ENCODE measurements at places on chromosomes 7 and 10. TPM values are rescaled to one million over a fixed set of nuclear protein-coding genes. Genes with fewer than 3 reads are reported as not detected.

- no peak for DNase-seq
Measured at GRCh38 chr7:81294897-81295515, 376.2 kb upstream of the SEMA3C start.

Gene PTN
- 83.7 TPM for total RNA-seq

Gene GPR85
- 2.7 TPM for total RNA-seq

GRCh38 chr10:28254290-28254985, 48.4 kb downstream of the MPP7 start:
- DNase-seq: peak; percentile 14

GRCh38 chr7:98170966-98171365, 40.3 kb upstream of the BHLHA15 start:
- DNase-seq: no peak

GRCh38 chr10:85598646-85599045, 767.9 kb downstream of the GRID1 start:
- no peak for DNase-seq

Gene CACNB2
- total RNA-seq: 0.62 TPM

DNA sequence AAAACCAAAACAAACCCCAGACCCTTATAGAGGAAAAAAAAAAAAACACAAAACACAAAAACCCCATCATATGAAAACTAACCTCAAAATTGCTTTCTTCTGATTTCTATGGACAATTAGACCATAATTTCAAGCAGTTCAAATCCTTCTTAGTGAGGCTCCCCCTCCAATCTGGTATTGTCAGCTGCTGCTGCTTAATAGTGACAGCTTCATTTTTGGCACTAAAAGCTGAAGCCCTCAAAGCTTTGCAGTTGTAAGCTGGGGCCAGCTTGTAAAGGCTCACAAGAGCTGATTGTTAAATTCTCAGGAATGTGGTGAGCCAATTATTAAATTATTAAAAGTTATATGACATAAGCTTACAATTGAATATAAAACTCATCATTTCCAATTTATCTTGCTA, 21.9 kb downstream of the ATXN7L1 start:
- no peak for DNase-seq

GRCh38 chr10:62540389-62540788, 166.2 kb downstream of the ZNF365 start:
- no peak for DNase-seq

- DNase-seq: no peak
Measured at GRCh38 chr10:34670081-34670480, 145.0 kb downstream of the PARD3 start.

Gene DNAAF5
- total RNA-seq: 51.0 TPM

DNA sequence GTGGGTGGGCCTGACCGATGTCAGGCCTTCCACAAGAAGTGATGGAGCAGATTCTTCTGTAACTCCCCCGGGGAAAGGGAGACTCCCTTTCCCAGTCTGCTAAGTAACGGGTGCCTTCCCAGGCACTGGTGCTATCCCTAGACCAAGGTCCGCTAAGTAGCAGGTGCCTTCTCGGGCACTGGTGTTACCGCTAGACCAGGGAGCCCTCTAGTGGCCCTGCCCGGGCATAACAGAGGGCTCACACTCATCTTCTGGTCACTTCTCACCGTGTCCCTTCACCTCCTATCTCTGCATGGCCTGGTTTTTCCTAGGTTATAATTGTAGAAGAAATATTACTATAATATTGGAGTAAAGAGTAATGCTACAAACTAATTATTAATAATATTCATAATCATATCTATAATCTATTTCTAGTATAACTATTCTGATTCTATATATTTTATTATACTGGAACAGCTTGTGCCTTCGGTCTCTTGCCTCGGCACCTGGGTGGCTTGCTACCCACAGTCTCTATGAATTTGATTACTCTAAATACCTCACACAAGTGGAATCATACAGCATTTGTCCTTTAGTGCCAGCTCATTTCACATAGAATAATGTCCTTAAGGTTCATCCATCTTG, 1378.7 kb downstream of the XPNPEP1 start:
- peak; percentile 35 for DNase-seq

Gene CDC14C
- 0.06 TPM for total RNA-seq

- DNase-seq: no peak
Measured at GRCh38 chr7:44145969-44146911, 5.1 kb upstream of the MYL7 start.

DNA sequence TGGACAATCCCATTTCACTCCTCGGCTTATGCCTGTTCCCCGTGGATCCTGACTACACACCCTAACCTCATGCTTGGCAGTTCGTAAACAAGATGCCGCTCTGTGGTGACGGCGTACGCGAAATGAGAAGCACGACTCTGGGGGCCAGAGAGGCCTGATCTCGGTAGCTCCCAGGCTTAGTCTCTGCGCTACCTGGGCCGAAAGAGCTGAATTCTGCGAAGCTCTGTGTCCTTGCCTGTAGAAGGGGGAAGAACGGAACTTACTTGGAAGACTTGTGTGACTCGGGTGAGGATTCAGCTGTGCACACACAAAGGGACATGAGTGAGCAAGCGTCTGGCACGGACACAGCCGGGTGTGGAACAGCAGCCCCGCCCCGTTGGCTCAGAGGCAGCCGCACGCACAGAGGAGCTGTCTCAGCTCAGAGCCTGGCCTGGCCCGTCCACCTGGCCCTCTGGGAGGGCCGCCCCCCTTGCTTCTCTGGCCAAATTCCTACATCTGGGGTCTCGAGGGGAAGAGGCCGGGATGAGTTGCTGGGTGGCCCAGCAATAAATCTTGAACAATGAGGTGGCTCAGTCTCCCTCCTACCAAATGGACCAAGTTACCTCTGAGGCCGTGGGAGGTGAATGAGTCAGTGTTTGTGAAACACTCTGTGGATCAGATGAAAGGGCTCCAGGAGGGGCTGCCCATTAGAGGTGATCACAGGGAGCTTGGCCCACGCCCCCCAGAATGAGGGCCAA, 83.8 kb downstream of the PDGFA start:
- no peak for DNase-seq

GRCh38 chr10:36888925-36889573, 236.3 kb upstream of the ANKRD30A start:
- DNase-seq: peak; percentile 63

DNA sequence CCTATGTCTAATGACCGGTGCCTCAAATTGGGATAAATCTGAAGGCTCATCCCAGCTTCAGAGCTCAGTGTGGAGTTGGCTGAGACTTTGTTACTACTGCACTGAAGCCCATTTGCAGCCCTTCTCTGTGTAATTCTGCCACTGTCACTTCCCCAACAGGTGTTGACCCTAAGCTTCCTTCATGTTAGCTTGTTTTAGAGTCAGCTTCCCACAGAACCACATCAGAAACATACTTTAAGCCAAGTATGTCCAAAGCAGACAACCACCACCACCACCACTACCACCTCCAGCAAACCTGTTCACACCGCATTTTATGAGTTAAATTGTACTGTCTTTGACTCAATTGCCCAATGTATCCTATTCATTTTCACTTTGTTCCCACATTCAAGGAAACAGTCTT, 25.2 kb upstream of the GNAT3 start:
- no peak for DNase-seq

Gene SFXN3
- 35.8 TPM for total RNA-seq

Gene PON1
- not detected for total RNA-seq

DNA sequence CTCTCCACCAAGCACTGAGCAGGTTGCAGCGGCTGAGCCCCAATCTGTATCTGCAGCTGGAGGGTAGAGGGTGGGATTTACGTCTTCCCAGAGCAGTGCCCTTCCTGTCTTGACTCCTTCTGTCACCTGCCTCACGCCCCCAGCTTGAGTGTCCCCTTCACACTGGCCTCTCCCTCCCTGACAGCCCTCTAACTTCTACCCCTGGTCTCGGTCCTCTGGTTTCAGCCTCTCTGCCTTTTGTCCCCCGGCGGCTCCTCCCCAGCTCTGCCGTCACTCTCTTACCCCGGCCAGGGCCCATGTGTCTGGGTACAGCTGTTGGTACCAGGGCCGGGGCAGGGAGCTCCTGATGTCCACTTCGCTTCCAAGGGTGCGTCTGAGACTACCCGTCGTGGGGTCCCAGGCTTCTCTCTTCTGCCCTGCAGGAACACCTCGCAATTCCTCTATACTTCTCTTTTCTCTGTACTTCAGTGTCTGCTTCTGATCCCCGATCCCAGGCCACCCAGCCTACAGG, 654 bp downstream of the MUC3A start:
- no peak for DNase-seq

- no peak for DNase-seq
Measured at GRCh38 chr10:59276919-59277318, 85.4 kb downstream of the FAM13C start.

Gene PLPP4
- total RNA-seq: 2.6 TPM

GRCh38 chr7:155269766-155270585, 27.7 kb upstream of the INSIG1 start:
- DNase-seq: no peak

DNA sequence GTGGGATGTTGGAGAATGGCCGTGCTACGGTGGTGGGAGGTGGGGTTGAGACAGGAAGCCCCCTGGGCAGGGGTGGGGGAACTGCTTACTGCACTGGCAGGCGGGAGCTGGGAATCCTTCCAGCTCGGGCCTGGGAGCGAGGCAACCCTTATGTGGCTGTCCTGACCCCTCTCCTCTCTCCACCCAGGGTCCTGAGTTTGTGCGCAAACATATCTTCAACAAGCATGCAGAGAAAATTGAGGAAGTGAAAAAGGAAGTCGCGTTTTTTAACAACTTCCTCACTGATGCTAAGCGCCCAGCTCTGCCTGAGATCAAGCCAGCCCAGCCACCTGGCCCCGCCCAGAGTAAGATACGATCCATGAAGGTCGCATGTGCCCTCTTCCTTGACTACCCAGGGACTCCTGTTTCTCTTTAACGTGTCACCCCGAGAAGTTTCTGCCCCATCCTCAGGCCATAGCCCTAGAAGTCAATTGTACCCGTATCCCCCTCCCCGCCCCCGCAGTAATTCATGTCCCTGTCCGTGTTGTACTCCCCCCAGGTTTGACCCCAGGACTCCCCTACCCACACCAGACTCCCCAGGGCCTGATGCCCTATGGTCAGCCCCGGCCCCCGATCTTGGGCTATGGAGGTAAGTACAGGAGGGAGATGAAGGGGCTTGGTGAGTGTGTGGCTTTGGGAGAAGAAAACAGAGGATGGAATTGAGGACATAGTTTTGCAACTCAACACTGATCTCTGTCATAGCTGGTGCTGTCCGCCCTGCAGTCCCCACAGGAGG, 1.8 kb downstream of the UFSP1 start:
- peak; percentile 4 for DNase-seq

GRCh38 chr10:128233422-128233821, 107.2 kb upstream of the MKI67 start:
- no peak for DNase-seq

DNA sequence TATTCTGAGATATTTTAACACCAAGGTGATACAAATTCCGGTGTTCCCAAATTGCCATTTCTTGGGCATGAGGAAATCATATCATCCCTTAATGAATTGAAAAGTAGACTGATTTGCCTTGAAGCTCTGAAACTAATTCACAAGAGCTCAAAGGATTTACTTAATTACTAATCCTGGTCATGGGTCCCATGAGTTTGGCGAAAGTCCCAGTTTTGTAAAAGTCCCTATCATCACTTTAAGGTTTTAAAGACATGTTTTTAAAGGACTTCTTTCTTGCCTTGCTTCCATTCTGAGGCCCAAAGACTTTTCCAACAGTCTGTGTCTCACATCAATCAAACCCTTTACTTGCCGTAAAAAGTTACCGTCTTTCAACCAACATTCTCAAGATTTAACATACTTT, 377.9 kb downstream of the DNAJB9 start:
- no peak for DNase-seq

DNA sequence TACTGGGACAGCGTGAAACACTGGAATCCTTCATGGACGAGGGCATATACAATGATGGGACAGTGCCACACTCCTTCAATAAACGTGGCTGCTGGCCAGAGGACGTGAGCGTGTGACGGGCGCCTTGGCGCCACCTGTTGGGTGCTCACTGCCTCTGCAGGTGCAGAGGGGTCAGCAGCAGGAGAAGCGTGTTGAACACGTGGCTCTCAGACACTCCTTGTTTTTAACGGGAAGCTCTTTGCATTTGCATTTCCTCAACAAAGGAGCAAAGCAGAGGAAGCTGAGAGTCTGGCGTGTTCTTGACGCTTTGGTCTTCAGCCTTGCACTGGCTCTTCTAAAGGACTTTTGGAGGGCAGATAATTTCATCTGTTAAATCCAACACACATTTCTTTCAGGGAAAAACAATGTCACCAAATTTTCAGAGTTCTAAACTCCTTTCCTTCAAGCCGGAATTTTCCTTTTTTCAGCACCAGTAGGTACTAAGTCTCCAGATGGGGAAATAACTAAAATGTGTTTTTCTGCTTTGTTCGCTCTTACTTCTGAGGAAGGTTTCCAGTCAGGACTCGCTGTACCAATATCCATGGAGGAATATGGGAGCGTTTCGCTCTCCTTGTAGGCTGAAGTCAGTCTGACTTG, 2.9 kb upstream of the GET4 start:
- peak; percentile 97 for DNase-seq

DNA sequence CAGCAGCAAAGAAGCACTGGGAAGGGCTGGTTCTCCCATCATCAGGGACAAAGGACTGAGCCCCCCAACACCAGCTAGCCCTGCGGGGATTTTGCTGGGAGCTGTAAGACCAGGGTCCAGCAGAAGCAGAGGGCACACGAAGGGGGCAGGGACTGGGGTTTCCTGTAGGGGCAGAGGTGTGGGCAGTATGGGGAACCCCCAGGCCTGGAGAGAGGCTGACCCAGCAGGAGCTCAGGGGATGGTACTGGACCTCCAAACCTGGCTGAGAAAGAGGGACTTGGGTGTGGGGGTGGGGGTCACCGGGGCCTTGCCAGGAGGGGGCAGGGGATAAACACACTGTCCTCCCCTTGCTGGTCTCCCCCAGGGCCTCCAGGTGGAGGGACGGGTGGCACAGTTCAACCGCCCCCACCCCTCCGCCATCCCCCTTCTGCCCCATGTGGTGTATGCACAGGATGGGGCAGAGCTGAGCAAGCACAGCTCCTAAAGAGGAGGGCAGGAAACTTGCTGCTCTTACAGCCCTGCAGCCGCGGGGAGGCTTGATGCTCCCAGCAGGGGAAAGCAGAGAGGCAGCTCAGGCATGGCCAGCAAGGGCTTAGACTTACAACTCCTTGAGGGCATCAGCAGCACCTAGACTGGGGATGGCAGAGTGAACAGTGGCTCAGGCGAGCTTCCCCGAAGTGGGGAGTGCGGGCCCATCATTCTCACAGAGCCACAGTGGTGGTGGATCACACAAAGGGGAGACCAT, 12.4 kb upstream of the RET start:
- DNase-seq: no peak

Gene NME8
- total RNA-seq: not detected

Gene OR2A7
- total RNA-seq: not detected

- DNase-seq: no peak
Measured at GRCh38 chr7:28207486-28208158, 27.0 kb upstream of the JAZF1 start.

- no peak for DNase-seq
Measured at GRCh38 chr10:13039761-13040160, 38.2 kb upstream of the CCDC3 start.

DNA sequence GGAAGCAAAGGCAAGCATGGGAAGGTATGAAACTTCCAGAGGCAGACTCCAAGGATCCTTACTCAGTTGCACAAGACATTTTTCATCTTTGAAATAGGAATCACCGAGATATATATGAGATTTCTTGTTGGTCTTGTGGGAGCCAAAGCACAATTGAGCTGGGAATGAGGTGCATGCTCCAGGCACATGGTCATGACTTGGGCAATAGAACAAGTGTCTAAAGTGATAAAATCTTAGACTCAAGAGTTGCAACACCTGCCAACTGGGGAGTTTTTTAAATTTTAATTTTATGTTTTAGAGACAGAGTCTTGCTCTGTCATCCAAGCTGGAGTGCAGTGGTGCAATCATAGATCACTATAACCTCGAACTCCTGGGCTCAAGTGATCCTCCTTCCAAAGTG, 169.5 kb upstream of the ADCY1 start:
- DNase-seq: no peak

Gene ADAM8
- 0.50 TPM for total RNA-seq

Gene BTBD16
- not detected for total RNA-seq
